NCI-H1417 (cell line): ENCODE measurements at places on chromosomes 6 and 20.

DNA sequence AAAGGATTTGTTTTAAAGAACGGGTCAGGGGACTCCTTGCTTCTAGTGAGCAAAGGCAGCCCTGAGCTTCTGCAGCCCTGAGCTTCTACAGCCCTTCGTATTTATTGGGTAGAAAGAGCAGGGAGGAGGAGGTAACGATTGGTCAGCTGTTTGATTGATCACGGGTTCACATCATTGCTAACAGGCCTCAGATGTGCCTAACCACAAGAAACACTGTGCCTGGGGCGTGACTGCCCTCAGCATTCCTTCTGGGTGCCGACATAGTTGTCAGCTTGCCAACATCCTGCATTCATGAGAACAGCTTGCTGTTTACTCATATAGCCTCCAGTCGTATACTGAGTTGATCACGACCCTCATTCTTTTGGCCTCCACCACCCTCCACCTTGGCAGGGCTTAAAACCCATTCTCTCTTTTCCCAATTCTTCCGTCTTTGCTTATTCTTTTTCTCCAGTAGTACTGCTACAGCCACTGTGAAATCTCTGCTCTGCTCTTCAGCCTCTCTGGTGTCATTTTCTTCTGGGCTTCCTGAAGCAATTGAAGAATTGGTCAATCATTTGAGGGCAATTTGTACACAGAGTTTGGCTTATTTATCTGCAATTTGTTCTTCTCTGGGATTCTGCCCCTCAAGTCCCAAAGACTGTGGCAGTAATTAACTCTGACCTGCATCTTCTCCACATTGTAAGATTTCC, 25.4 kb upstream of the NOP56 start:
- DNase-seq, result no peak

GRCh38 chr20:41048461-41049301, 20.1 kb downstream of the TOP1 start:
- DNase-seq, result peak; percentile 43

GRCh38 chr6:158999154-158999665, 792 bp downstream of the RSPH3 start:
- no peak for DNase-seq

DNA sequence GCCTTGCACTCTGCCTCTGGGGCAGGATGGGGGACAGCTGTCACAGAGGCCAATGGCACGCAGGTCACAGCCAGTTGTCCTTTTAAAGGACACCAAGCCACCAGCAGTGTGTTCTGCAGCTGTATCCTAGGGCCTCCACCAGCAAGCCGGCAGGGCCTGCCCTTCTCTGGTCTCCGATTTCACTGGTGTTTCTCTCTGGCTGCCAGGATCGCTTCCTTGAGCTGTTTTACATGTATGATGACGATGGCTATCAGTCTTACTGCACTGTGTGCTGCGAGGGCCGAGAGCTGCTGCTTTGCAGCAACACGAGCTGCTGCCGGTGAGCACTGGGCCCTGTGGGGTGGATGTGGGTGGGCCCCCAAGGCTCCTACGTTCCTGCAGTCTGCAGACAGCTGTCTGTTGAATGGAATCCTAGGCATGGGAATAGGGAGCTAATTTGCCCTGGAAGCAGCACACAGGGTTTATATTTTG, 22.7 kb upstream of the MAPRE1 start:
- no peak for DNase-seq

GRCh38 chr6:1436334-1437306, 47.2 kb downstream of the FOXF2 start:
- DNase-seq, result peak; percentile 46
